ENCODE measurements at places on chromosomes 6 and 20.

GRCh38 chr20:13817342-13817741 is 32.5 kb downstream of the NDUFAF5 start:
- no peak for DNase-seq

- no peak for DNase-seq
Observed at GRCh38 chr6:6901205-6901719, 206.5 kb upstream of the RREB1 start.

DNA sequence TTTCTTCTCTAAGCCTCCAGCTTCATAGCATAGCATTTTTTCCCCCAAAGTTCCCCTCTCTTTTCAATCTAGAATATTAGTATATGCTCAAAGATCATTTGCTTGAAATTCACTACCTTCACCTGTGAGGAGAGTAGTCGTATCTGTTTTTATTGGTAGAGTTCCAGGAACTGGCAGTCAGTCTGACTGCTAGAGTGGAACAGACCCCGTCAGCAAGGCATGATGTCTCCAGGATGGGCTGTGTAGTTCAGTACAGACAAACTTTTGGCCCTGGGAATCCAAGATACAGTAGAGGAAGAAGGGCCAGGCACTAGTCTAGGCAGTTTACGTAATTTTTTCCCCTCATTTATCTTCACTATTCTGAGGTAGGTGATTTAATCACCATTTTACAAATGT is 29.1 kb downstream of the RALY start:
- no peak for DNase-seq

DNA sequence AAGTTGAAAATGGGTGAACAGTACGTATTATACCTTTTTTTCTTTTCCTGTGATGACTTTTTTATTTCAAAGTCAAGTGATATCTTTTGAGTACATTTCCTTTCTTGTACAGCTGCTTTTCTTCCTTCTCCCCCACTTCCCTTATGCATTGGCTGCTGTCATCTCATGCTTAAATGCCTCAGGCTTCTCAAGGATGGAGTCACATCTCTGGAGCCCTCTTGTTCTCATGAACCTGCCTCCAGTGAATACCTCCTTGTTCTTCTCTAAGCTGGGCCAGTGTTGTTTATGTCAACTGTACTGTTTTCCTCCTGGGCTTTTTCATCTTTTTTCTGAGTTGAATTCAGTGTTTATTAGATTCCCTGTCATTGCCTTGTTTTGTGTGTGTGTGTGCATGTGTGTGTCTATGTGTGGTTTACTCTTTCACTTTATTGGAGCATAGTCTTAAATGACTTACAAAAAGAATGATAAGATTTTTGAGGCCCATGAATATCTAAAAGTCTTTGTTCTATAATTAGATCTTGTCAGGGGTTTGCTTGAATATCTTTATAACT is 23.6 kb downstream of the STXBP5 start:
- DNase-seq, result no peak

- DNase-seq, result no peak
Observed at GRCh38 chr6:16205377-16206144, 32.8 kb upstream of the GMPR start.

- DNase-seq, result no peak
Observed at GRCh38 chr6:136982928-136983327, 60.8 kb downstream of the SLC35D3 start.

GRCh38 chr20:35196313-35196712 is 24.4 kb downstream of the PROCR start:
- no peak for DNase-seq

GRCh38 chr6:114090626-114091025 is 119.7 kb upstream of the HDAC2 start:
- DNase-seq, result no peak

DNA sequence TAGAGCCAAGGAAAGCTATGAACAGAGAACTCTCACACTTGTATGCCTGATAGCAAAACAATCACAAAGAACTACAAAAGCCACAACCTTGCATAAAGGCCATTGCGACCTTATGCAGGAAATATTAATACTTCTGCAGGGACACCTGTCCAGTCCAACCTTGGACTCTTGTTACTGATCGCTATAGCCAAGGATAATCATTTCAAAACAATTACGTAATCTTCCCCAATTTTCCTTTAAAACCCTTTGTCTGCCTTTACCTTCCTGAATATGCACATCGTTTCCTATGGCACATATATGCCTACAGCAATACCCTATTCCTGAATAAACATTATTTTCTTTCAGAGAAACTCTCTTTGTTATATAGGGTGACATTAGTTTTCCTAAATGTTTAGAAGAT is 22.8 kb downstream of the PPIL6 start:
- DNase-seq, result no peak

DNA sequence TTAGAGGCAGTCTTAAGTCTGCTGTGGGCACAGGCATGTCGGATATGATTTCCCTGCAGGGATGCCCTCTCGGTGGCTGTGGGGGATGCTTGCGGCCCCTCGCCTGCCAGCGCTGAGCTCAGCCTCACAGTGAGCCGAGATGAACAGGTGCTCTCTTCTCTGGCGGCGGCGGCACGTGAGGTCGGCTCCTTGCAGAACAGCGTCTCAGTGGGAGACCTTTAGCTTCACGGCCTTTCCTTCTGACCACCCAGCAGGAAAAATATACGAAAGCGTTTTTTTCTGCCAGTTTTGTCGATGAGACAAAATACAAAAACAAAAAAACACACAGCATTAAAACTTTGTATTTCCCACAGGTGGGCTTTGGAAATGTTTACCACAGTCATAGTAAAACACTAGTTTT is 23.6 kb downstream of the FOXA2 start:
- DNase-seq, result no peak

- DNase-seq, result no peak
Observed at GRCh38 chr20:44247586-44248409, 690 bp downstream of the GDAP1L1 start.

- no peak for DNase-seq
Observed at GRCh38 chr6:24890471-24890870, 45.3 kb downstream of the RIPOR2 start.

DNA sequence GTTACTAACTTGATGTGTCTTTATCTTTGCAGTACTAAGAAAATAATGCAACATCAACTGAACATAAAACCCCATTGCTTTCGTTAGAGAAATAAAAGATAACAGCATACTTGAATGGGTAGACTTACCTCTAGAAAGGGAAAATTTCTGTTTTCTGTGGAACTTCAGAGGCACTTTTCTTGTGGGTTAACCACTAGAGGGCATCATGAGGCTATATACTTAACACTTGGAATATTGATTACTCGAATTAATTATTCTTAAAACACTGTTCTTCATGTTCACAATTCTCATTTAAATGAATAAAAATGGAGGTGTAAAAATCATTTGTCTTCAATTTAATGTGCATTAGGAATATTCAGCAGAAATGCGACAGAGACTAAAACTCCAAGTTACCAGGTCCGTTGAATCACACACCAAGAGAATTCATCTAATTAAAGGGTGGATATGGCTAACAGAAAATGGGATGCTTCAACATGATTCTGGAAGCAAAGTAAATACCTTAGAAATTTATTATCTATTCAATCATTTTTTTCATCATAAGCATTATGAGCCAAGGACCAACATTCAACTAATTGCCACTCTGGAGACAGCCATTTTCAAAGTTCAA is 330.8 kb upstream of the PREP start:
- no peak for DNase-seq

DNA sequence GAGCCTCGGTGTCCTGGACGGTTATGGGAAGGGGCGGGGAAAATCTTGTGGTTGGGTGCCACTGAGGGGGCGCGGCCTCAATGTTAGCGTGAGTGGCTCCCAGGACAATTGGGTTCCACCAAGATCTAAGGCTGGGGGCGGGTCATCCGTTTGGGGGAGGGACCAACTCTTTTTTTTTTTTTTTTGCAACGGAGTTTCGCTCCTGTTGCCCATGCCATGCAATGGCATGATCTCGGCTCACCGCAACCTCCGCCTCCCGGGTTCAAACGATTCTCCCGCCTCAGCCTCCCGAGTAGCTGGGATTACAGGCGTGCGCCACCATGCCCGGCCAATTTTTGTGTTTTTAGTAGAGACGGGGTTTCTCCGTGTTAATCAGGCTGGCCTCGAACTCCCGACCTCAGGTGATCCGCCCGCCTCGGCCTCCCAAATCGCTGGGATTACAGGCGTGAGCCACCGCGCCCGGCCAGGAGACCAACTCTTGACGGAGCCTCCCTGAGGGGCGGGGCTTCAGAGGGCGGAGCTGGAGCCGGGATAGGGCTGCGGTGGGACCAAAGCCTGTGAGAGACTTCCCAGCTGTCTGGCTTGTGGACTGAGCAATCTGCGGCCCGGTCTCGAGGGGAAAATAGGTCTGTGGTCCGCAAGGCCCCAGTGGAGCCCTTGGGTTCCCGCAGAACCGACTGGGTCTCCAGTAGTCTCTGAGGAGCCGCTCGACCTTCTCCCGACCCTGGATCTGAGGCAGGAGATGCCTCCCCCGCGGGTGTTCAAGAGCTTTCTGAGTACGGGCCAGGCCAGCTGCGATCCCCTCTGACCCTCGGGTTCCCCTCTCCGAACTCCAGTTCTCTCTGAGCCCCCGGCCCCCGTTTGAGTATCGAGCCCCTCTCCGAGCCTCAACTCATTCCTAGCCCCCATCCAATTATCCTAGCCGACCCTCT is 1.1 kb downstream of the SPAG4 start:
- peak; percentile 93 for DNase-seq

- no peak for DNase-seq
Observed at GRCh38 chr6:36038120-36038876, 10.7 kb downstream of the MAPK14 start.

DNA sequence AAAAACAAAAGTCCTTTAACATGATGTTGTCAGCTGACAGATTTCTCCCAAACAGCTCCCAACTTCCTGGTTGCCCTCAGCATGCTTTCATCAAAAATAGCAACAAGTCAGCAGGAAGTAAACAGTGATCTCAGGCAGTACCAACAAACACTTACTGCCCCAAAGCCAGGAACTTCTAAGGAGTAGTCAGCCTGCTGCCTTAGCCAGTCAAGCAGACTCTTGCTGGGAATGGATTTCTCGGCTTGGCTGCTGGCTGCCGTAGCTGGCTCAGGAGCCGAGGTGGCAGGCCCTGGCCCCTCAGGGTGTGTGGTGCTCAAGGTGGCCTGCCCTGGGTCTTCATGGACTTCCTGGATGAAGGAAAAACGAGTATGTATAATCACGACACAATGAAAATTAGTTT is 46.6 kb upstream of the EMILIN3 start:
- DNase-seq, result no peak

DNA sequence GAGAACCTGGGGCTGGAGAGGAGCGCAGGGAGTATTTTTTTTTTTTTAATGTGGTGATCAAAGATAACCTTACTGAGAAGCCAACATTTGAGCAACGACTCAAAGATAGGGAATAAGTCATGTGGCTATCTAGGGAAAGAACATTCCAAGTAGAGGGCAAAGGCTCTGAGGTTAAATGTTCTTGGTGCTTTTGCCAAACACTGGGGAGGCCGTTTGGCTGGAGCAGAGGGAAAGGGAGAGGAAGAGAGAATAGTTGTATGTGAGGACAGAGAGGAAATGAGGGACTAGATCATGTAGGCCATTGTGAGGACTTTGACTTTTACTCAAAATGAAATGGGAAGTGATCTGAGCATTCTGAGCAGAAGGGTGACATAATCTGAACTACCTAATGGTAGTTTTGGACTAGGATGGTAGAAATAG is 27.8 kb downstream of the ACSS2 start:
- no peak for DNase-seq

DNA sequence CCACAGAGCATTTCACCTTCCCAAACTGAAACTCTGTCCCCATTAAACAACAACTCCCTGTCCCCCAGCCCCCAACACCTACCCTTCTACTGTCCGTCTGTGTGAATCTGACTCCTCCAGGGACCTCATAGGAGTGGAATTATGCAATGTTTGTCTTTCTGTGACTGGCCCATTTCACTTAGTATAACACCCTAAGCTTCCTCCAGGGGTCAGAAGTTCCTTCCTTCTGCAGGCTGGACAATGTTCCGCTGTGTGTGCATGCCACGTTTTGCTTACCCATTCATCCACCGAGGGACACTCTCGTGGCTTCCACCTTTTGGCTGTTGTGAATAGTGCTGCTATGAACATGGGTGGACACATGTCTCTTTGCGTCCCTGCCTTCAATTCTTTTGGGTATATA is 37.6 kb upstream of the MPC1 start:
- DNase-seq, result no peak

- no peak for DNase-seq
Observed at GRCh38 chr6:110596354-110596753, 119.9 kb upstream of the SLC22A16 start.

DNA sequence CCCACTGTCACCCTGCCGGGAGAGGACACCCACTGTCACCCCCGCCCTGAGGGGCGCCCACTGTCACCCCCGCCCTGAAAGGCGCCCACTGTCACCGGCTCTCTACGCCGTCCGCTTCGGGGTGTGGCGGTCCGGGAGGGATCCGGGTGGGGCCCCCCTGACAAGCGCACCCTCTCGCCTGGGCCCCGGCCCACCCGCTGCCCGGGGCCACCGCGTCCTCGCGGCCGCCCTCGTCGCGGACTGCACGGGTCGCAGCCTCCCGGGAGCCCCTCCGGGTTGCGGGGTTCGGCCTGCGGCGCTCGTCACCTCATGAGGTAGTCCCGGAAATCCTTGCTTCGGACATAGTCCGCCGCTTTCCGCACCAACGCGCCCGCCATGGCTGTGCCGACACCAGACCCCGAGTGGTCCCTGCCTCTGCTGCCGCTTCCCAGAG is 224 bp downstream of the MPC1 start:
- DNase-seq, result peak; percentile 46

- DNase-seq, result no peak
Observed at GRCh38 chr6:7317538-7317937, 4.5 kb upstream of the SSR1 start.

DNA sequence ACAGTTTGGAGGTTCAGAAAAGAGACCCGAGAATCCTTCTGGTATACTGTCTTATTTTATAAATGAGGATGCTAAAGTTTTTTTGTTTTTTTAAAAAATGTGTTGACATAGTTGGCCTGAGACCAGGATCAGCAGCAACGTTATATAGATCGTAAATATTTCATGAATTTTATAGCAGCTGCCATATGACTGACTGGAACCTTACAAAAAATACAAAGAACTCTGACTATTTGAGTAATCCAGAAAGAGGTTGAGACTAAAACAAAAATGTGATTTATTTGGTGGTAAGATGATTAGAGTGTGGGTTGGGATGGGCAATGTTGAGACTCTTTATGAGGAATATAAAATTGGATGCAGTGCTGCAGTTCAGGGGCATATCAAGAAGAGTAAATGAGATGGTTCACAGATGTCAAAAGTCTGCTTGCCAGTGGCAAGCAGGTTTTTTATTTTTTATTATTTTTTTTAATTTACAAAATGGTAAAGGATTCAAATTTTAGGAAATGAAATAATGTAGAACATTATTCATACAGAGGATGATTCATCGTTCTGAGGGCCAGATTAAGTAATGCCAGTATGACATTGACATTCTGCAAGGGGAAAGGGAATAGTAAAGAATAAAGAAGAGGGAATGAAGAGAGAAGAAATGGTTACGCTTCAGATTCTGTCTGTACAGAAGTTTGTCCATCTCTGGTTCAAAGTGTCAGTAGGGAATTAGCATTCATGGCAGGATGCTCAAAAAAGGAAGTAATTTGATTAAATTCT is 58.5 kb downstream of the SCAF8 start:
- no peak for DNase-seq

GRCh38 chr6:54559136-54559535 is 250.9 kb downstream of the TINAG start:
- no peak for DNase-seq

- no peak for DNase-seq
Observed at GRCh38 chr6:88296694-88297093, 130.5 kb upstream of the CNR1 start.

- DNase-seq, result peak; percentile 87
Observed at GRCh38 chr6:32969685-32970412, 1.5 kb downstream of the BRD2 start.

- no peak for DNase-seq
Observed at GRCh38 chr6:169589293-169589692, 112.5 kb downstream of the WDR27 start.

GRCh38 chr6:137160763-137161162 is 12.7 kb downstream of the IL22RA2 start:
- no peak for DNase-seq
